ENCODE measurements at places on chromosomes 5 and 9. TPM values are rescaled to one million over a fixed set of nuclear protein-coding genes. Genes with fewer than 3 reads are reported as not detected.
A peak's percentile ranks its signal among the peaks of the same experiment; 100 is the strongest.

The SLC25A48 gene
- total RNA-seq = not detected

The SIT1 gene
- not detected for total RNA-seq

GRCh38 chr5:337563-338130, 16.1 kb downstream of the AHRR start:
- no peaks in the 10 kb centered on the region for H3K27me3 ChIP-seq
- H3K27ac ChIP-seq = no peak overlapping the region
- H3K36me3 ChIP-seq = no peaks in the 10 kb centered on the region

- H3K4me1 ChIP-seq = no peaks in the 10 kb centered on the region
- no peak overlapping the region for H3K27ac ChIP-seq
- no peaks in the 10 kb centered on the region for H3K36me3 ChIP-seq
- DNase-seq = no peak
These were observed 52.3 kb upstream of the MYOT start for GRCh38 chr5:137815202-137815990.

DNA sequence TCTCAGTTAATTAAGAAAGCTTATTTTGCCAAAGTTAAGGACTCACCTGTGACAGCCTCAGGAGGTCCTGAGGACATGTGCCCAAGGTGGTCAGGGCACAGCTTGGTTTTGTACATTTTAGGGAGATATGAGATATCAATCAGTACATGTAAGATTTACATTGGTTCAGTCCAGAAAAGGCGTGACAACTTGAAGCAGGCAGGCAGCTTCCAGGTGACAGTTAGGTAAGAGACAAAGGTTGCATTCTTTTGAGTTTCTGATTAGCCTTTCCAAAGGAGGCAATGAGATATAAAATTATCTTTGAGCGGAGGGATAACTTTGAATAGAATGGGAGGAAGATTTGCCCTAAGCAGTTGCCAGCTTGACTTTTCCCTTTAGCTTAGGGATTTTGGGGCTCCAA, 47.8 kb downstream of the SLC1A1 start:
- no peak overlapping the region for H3K27ac ChIP-seq
- no peak for DNase-seq
- H3K36me3 ChIP-seq = no peaks in the 10 kb centered on the region
- H3K4me1 ChIP-seq = peaks cover 17% of the 10 kb centered on the region
- no peaks in the 10 kb centered on the region for H3K27me3 ChIP-seq
- H3K4me3 ChIP-seq = no peak overlapping the region

GRCh38 chr5:111070272-111071134, 1.0 kb upstream of the TSLP start:
- H3K27ac ChIP-seq = no peak overlapping the region
- H3K36me3 ChIP-seq = no peaks in the 10 kb centered on the region
- peaks cover 58% of the 10 kb centered on the region for H3K27me3 ChIP-seq
- DNase-seq = peak; percentile 56
- H3K4me3 ChIP-seq = peak overlapping the region; percentile 61

- no peaks in the 10 kb centered on the region for H3K27me3 ChIP-seq
- H3K4me1 ChIP-seq = no peaks in the 10 kb centered on the region
- no peak overlapping the region for H3K4me3 ChIP-seq
- no peak overlapping the region for H3K27ac ChIP-seq
- H3K36me3 ChIP-seq = no peaks in the 10 kb centered on the region
These were observed 455.0 kb upstream of the DMAC1 start for GRCh38 chr9:8254541-8254940.

- H3K36me3 ChIP-seq = no peaks in the 10 kb centered on the region
- H3K4me3 ChIP-seq = no peak overlapping the region
- no peaks in the 10 kb centered on the region for H3K27me3 ChIP-seq
These were observed 180.3 kb upstream of the NFIL3 start for GRCh38 chr9:91603932-91604331.

- H3K27me3 ChIP-seq = no peaks in the 10 kb centered on the region
- no peaks in the 10 kb centered on the region for H3K36me3 ChIP-seq
- DNase-seq = no peak
- H3K4me1 ChIP-seq = no peaks in the 10 kb centered on the region
- H3K27ac ChIP-seq = no peak overlapping the region
These were observed 129.4 kb upstream of the BASP1 start for GRCh38 chr5:17088051-17088450.

- H3K36me3 ChIP-seq = no peaks in the 10 kb centered on the region
- no peak for DNase-seq
- H3K4me3 ChIP-seq = no peak overlapping the region
- H3K27ac ChIP-seq = no peak overlapping the region
- H3K4me1 ChIP-seq = peaks cover 22% of the 10 kb centered on the region
These were observed 63.2 kb downstream of the LHX2 start for GRCh38 chr9:124074746-124075145.

DNA sequence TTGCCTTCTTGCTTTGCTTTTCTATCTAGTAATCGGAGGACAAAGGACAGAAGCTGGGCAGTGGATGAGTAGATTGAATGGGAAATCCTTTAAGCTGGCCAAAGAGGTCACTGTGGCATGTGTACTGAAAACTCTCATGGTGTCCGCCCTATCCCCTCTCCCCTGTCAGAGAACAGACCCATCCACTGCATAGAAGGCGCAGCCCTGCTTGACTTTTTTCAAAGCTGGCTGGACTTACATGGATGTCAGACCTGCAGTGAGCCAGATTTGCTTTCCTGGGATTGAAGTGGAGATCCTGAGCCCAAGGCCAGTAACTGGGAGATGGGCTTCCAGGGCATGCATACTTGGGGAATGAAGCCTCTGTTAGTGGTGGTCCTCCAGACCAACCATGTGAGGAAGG, 329.5 kb downstream of the TRPM3 start:
- no peaks in the 10 kb centered on the region for H3K36me3 ChIP-seq
- H3K27me3 ChIP-seq = peaks cover 15% of the 10 kb centered on the region
- DNase-seq = no peak
- H3K27ac ChIP-seq = no peak overlapping the region
